Renal cortical epithelial cell (primary cell): ENCODE measurements at places on chromosomes 3 and 15. TPM values are rescaled to one million over a fixed set of nuclear protein-coding genes. Genes with fewer than 3 reads are reported as not detected.
A peak's percentile ranks its signal among the peaks of the same experiment; 100 is the strongest.

GRCh38 chr3:125478326-125478725 lies 41.7 kb downstream of the SNX4 start:
- peak; percentile 50 for DNase-seq

KLHL6 gene
- under 0.01 TPM in 1 of 2 replicates, not detected in the other for total RNA-seq

- no peak for DNase-seq
Measured at GRCh38 chr15:31278061-31278445, 48.6 kb upstream of the KLF13 start.

SLC22A14 gene
- total RNA-seq = 0.45 TPM in 1 of 2 replicates, not detected in the other

DNA sequence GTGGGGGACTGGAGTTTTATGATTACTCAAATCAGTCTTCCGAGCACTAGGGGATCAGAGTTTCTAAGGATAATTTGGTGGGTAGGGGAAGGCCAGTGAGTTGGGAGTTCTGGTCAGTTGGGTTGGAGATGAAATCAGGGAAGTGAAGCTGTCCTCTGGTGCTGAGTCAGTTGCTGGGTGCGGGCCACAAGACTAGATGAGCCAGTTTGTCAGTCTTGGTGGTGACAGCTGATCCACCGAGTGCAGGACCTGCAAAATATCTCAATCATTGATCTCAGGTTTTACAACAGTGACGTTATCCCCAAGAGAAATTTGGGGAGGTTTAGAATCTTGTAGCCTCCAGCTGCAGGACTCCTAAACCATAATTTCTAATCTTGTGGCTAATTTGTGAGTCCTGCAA lies 249.4 kb downstream of the FAM43A start:
- no peak for DNase-seq

DNA sequence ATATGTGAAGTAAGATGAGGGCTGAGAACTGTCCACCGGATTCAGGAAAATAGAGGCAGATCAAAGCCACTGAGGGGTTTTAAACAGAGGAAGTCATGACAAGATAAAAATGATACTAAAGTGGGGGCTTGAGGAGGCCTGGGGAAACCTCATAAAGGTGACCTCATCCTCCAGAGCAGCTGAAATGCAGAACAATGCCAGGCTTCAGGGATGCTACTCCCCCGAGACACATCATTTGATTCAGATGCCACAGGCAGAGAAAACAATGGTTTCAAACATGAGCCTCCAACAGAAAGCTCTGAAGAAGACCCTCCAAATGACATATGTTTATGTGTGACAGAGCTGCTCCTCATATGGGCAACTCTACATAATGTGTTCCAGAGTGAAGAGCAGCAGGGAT lies 6.4 kb downstream of the CFAP20DC start:
- DNase-seq = no peak
